Muscle of arm (tissue), 14 donors: ENCODE measurements at places on chromosomes 4 and X. TPM values are rescaled to one million over a fixed set of nuclear protein-coding genes. Genes with fewer than 3 reads are reported as not detected.

NAA11 gene
- not detected for polyA plus RNA-seq

ATP1B4 gene
- polyA plus RNA-seq: 436 TPM

PLP1 gene
- 108 TPM for polyA plus RNA-seq

GRCh38 chrX:110316351-110317060 is 1.4 kb downstream of the AMMECR1 start:
- DNase-seq: peak; percentile 27

- peak; percentile 79 for DNase-seq
Observed at GRCh38 chr4:109184491-109184961, 117.9 kb downstream of the COL25A1 start.
